ENCODE measurements at places on chromosomes 11 and 22.
A peak's percentile ranks its signal among the peaks of the same experiment; 100 is the strongest.

GRCh38 chr22:29163808-29164207 is 41.9 kb upstream of the EMID1 start:
- DNase-seq: no peak

DNA sequence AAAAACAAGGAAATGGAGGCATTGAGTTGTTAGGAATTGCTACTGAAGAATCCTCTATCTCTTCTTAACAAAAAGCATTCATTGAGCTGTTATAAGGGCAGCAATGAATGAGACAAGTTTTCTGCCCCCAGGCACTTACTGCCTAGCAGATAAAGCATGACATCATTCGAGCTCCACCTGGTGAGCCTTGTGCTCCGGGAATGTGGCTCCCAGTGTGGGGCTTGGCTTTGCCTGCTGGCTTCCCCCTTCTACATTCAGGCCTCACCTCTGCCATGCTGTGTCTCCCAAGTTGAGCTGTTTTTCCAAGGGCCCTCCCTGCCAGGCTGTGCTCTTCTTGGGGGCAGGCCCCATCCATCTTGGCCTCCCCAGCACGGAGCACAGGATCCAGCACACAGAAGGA is 56.9 kb upstream of the EIF3D start:
- DNase-seq: no peak

- no peak for DNase-seq
Observed at GRCh38 chr11:64741375-64742086, 2.4 kb downstream of the RASGRP2 start.

GRCh38 chr11:5040876-5041275 is 5.5 kb upstream of the OR52J3 start:
- DNase-seq: no peak

DNA sequence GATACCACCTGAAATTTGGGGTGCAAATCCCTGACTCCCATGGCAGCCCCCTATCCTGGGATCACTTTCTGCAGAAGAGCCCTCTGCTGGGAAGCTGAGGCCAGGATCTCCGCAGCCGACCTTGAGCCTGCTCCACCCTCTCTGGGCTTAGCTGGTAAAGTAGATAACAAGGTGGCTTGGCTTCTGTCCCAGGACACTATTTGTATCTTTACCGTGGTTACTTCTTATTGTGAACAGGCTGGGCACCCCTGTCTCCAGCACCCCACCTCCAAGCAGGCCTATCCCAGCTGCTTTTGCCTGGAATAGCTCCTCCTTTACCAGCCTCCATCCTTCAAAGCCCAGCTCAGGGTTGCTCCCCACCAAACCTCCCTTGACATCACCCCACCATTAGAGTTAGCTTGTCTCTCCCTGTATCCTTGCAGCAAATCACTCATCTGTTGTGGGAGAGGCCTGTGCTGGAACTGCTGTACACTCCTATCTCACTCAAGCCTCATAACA is 35.2 kb upstream of the P2RY2 start:
- no peak for DNase-seq

DNA sequence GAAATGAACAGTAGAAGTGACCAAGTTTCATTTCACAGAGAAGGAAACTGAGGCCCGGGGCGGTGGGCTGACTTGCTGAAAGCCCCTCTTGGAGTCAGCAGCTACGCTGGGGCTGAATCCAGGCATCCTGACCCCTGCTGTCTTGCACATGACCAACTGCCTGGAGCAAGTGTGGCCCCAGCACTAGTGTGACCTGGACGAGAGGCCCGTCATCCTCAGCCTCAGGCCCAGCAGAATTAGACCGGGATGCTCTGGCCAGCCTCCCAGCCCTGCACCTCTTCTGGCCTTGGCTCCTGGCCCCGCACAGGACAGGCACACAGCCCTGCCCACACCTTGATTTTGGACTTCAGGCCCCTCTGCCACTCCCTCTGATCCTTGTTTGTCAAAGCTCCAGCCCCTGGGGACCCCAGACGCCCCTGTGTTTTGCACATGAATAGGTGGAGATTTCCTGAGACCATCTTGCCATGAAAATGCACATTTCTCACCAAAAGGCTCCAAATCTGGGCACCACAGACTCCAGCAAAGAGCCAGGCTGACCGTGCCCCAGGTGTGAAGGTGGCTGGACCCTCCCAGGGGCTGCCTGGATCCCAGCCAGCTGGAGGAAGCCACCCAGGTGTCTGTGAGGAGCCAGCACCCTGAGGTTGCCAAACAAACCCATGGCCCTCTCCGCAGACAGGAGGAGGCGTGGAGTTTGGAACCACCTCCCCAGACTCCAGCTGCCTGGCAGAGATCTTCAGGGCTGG is 24.9 kb downstream of the FGF4 start:
- DNase-seq: no peak

- DNase-seq: no peak
Observed at GRCh38 chr22:46047226-46047625, 70.3 kb upstream of the WNT7B start.

GRCh38 chr11:132910011-132910760 is 622.1 kb downstream of the OPCML start:
- no peak for DNase-seq

DNA sequence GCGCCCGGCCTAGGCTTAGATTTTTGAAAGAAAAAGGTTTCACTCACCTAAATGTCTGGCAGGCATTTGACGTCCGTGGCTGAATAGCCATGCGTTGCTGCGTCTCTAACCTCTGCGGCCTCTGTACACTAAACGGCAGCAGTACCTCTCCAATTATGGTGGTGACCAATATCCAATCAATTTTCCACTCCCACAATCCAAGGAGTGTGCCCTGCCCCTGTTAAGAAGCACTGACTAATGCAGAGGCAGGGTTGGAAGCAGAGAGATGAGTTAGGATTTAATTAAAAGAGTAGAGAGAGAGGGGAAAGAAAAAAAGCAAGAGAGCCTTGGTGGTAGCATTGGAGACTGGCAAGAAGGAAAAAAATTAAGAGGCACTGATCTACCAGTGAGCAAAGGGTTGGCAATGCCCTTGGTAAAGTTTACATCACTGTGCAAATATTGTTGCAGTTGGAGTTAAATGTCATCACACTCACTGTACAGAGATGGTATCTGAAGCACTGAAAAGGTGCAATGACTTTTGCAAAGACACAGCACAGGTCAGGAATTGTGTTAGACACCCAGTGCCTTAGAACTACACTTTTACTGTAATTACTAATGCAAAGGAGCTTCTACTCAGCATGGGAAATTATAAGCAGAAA is 526.7 kb downstream of the NTM start:
- DNase-seq: no peak

DNA sequence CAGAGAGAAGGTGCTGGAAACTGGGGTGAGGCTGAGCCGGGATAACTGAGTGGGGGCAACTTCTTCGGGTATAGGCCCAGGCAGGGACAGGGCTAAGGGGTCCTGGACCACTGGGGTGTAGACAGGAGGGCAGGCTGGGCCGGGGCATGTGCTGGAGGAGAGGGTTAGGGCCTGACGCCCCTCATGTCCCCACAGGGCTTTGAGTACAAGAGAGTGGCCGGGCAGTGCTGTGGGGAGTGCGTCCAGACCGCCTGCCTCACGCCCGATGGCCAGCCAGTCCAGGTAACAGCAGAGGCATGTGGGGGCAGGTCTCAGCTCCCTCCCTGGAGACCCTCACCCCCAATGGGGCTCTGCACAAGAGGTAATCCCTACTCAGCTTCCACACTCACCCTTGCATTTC is 36.7 kb downstream of the MUC5B start:
- no peak for DNase-seq

- peak; percentile 26 for DNase-seq
Observed at GRCh38 chr11:77472991-77473800, 698 bp downstream of the PAK1 start.

GRCh38 chr22:19836512-19836911 is 18.2 kb downstream of the GNB1L start:
- DNase-seq: no peak

- DNase-seq: no peak
Observed at GRCh38 chr11:67288198-67288451, 978 bp upstream of the ANKRD13D start.

- no peak for DNase-seq
Observed at GRCh38 chr11:57812634-57813033, 51.0 kb downstream of the CTNND1 start.

GRCh38 chr11:7490535-7490934 is 5.2 kb downstream of the OLFML1 start:
- no peak for DNase-seq

DNA sequence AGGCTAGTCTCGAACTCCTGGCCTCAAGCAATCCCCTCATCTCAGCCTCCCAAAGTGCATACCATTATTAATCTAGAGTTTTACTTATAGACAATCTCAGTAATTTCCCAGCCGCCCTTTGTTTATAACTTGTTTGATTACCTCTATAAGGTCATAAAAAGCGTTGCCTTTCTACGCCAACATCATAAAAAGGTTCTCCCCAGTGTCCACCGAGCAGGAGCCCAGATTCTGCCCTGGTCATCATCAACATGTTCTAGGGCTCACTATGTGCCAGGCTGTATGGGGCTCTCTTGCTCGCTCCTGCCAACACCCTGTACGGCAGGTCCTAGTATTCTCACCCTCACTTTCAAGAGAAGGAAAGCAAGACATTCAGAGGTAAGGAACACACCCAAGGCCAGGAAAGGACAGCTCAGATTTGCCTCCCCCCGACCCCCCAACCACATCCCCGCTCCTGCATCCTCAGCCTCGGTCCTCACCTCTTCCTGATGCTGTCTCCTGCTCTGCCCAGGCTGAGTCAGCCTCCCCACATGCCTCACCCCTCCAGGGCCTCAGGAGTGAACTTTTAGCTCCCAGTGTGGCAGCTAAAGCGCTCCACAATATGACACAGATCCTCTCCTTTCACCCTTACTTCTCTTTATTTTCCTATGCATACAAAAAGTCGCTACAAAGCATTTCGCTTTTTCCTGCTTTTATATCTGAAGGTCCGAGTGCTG is 14.3 kb downstream of the ARFGAP3 start:
- no peak for DNase-seq

GRCh38 chr11:88438721-88439120 is 101.2 kb upstream of the CTSC start:
- no peak for DNase-seq

DNA sequence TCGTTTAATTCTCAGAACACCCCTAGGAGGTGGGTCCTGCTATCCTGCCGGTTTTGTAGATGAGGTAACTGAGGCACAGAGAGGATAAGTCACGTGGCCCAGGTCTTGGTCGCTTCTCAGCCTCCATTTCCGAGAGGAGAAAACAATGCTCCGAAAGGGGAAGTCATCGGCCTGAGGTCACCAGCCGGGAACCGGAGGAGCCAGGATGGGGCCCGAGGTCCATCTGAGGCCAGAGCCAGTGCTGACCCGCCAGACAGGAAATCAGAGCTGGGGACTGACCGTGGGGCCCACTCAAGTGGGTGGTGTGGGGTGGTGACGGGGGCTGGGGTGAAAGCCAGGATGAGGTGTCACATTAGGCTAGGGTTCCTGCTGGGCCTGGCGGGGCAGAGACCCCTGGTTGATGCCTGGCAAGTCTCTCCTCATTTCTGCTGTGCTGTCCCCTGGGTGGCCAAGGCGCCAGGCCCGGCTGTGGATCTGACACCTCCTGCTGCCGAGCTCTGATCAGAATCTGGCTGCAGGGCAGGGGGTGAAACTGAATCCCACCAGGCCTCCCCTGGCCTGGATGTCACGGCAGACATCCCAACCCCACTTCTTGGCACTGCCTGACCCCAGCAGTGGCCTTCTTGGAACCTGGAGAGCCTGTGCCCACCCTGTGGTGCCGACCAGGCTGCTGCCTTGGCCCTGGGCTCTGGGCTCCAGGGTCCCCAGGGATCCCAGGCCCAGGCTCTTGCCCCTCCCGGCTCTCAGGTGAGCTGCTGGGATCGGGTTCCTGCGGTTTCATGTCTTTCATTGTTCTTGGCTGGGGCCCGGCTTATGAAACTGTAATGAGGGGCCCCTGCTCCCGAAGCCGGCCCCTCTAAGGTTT is 12.0 kb downstream of the TRIOBP start:
- DNase-seq: no peak

GRCh38 chr22:19510919-19511341 is 13.3 kb downstream of the CLDN5 start:
- no peak for DNase-seq

Data from NCI-H1930 (cell line).